Transverse colon (tissue), 4 donors: ENCODE measurements at places on chromosomes 3 and 15. TPM values are rescaled to one million over a fixed set of nuclear protein-coding genes. Genes with fewer than 3 reads are reported as not detected.

Gene MME
- total RNA-seq = not detected

Gene COX17
- 41.0 TPM for total RNA-seq

GRCh38 chr15:100383302-100384107, 41.7 kb upstream of the ADAMTS17 start:
- peak; percentile 19 for DNase-seq
- no peaks in the 10 kb centered on the region for H3K36me3 ChIP-seq
- no peak overlapping the region for H3K27ac ChIP-seq

GRCh38 chr3:2097641-2098191, 950 bp upstream of the CNTN4 start:
- peaks cover 25% of the 10 kb centered on the region for H3K27me3 ChIP-seq
- no peaks in the 10 kb centered on the region for H3K36me3 ChIP-seq
- DNase-seq = peak; percentile 30
- peaks cover 3% of the 10 kb centered on the region for H3K4me1 ChIP-seq
- no peak overlapping the region for H3K4me3 ChIP-seq

DNA sequence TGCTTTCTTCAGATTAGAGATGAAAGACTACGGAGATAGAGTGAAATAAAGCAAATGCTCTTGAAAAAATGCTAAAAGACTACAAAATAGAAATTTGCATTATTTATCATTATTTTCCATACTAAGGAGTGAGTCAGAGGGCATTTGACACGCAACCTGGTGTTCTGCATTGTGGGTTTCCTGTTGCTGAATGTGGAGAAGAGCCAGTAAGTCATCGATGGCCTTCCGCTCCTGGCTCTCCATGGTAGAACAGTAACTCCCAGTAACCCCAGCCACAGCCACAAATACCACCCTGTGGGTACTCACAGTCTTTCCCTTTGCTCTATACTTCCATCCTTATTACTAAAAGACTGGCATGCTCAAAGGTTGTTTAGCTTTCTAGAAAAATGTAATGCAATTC, 61.5 kb downstream of the CGGBP1 start:
- DNase-seq = peak; percentile 26
- H3K4me3 ChIP-seq = no peak overlapping the region
- no peak overlapping the region for H3K27ac ChIP-seq
- H3K4me1 ChIP-seq = no peaks in the 10 kb centered on the region

Gene ITIH4
- 6.7 TPM for total RNA-seq

Gene SH2D7
- 9.7 TPM for total RNA-seq

Gene GXYLT2
- total RNA-seq = 10.5 TPM

Gene ATP13A5
- not detected for total RNA-seq

DNA sequence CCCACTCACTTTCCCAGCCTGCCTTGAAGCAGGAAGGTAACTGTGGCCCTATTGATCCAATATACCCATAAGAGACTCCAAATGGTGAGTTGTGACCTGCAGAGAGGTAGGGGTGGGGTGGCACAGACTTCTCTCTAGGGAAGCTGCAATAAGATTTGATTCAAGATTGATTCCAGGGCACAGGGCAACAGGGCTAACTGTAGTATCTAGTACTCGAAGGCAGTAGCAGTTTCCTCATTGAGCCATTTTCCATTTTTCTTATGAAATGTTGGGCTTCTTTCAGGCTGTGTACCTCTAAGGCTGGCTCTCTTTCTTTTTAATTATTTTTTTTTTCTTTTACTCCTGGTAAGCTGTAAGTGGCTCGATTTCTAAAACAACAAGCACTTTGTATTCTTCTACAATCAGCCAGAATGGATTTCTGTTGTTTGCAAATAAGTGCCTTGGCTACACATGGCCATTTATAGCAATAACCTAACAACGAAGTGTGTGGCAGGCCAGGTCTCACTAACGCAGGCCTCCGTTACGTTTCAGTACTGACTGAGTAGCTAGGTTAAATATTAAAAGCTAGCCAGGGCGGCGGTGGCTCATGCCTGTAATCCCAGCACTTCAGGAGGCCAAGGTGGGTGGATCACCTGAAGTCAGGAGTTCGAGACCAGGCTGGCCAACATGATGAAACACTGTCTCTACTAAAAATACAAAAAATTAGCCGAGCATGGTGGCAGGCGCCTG, 19.3 kb downstream of the CCDC12 start:
- no peaks in the 10 kb centered on the region for H3K36me3 ChIP-seq
- H3K4me3 ChIP-seq = no peak overlapping the region
- H3K27me3 ChIP-seq = no peaks in the 10 kb centered on the region

DNA sequence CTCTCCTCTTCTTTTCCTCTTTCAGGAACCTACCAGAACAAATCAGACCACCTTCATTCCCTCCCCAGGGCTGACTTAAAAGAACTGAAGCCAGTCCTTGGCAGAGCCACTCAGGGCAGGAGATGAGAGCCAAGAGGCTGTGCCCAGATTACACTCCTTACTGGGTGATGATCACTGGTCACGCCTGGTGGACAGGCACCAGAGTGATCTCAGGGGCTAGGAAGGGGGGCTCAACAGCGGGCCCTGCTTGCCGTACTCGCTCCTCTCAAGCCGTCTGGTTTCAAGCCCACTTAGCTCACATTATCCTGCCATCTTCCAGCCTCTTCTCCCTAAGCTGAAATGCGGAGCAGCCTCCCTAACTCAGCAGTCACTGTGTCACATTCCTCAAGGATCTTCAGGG, 1.7 kb upstream of the FAH start:
- H3K4me1 ChIP-seq = peaks cover 14% of the 10 kb centered on the region
- no peak overlapping the region for H3K27ac ChIP-seq
- H3K27me3 ChIP-seq = no peaks in the 10 kb centered on the region
- no peak for DNase-seq
- no peak overlapping the region for H3K4me3 ChIP-seq
- H3K36me3 ChIP-seq = no peaks in the 10 kb centered on the region

- DNase-seq = no peak
- H3K4me1 ChIP-seq = peaks cover 5% of the 10 kb centered on the region
- H3K27ac ChIP-seq = no peak overlapping the region
- no peaks in the 10 kb centered on the region for H3K27me3 ChIP-seq
Measured at GRCh38 chr3:72329354-72329753, 518.9 kb downstream of the SHQ1 start.

DNA sequence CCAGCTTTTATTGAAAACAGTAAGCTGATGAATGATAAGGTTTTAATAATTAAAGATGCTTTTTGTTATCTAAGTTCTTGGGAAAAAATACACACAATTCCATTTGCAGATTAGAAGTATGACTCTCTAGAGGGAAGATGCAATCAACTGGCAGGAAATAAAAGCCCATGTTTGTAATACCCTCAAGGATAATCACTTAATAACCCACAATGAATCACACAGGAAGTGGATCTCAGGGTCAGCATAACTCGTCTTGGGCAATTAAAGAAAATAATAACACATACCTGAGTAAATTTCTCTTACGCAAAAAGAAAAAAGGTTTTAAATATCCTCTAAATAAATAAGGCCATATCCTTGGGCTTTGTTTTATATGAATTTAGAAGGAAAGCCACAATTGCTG, 9.4 kb upstream of the EID1 start:
- H3K36me3 ChIP-seq = no peaks in the 10 kb centered on the region
- H3K27me3 ChIP-seq = peaks cover 12% of the 10 kb centered on the region
- no peak overlapping the region for H3K27ac ChIP-seq
- H3K4me1 ChIP-seq = no peaks in the 10 kb centered on the region
- no peak overlapping the region for H3K4me3 ChIP-seq

Gene SEMA3G
- 1.6 TPM for total RNA-seq

Gene NCEH1
- 33.6 TPM for total RNA-seq

Gene KLHL6
- total RNA-seq = 3.4 TPM

GRCh38 chr15:49037546-49037940, 8.7 kb downstream of the SECISBP2L start:
- peaks cover 13% of the 10 kb centered on the region for H3K4me1 ChIP-seq
- peak overlapping the region; percentile 23 for H3K27ac ChIP-seq
- no peak for DNase-seq
- no peaks in the 10 kb centered on the region for H3K27me3 ChIP-seq
- no peak overlapping the region for H3K4me3 ChIP-seq

DNA sequence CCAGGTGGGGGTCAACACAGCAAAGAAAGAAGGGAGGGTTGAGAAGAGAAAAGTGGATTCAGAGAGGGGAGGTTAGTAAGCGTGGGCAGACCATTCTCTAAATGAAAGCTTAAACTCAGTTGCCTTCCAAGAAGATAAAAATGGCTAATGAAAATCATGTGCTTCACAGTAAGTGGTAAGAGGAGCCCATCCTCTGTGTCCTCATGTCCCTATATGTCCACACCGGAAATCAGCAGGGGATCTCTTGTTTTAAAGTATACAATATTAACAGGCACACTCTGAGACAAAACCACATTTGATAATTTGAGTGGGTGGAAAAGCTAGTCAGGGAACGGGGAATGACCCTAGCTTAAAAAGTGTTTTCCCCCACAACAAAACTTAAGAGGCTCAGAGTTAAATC, 4.4 kb upstream of the FOXP1 start:
- H3K36me3 ChIP-seq = no peaks in the 10 kb centered on the region
- peaks cover 13% of the 10 kb centered on the region for H3K4me1 ChIP-seq
- no peaks in the 10 kb centered on the region for H3K27me3 ChIP-seq
- no peak overlapping the region for H3K27ac ChIP-seq

- H3K27ac ChIP-seq = no peak within 1 kb of the TSS
- no peaks in the 10 kb centered on the region for H3K36me3 ChIP-seq
- H3K27me3 ChIP-seq = peaks cover 35% of the 10 kb centered on the region
Measured at GRCh38 chr3:133895208-133896001, at the start of gene RAB6B. TSS of gene RAB6B (minus strand) at chr3:133895882. CDS start at chr3:133895466, 416 bp downstream.

DNA sequence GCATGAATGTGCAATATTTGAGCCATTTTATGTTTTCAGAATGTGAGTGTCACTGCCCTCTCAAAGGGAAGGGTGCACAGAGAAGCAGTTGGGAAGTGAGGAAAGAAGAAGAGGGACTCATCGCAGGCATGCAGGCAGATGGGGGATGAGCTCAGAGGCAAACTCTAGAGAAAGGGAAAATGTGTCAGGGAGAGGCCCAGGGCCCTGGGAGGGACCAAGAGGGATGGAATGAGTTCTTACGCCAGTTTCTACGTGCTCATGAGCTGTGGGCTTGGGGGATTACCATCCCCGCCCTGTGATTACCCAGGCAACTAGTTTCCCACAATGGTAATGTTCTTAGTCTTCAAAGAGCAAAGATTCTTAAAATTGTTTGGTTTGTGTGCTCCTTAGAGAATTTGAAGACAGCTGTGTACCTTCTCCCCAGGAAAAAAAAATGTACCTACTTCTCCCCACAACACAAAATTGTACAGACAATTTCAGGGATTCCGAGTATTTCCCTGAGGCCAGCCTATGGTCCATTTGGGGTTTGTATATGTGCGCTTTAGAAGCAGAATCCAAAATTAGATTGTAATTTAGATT, 17.8 kb downstream of the GCSAM start:
- no peak overlapping the region for H3K27ac ChIP-seq
- no peaks in the 10 kb centered on the region for H3K36me3 ChIP-seq
- no peaks in the 10 kb centered on the region for H3K4me1 ChIP-seq
- H3K27me3 ChIP-seq = no peaks in the 10 kb centered on the region
- H3K4me3 ChIP-seq = no peak overlapping the region

DNA sequence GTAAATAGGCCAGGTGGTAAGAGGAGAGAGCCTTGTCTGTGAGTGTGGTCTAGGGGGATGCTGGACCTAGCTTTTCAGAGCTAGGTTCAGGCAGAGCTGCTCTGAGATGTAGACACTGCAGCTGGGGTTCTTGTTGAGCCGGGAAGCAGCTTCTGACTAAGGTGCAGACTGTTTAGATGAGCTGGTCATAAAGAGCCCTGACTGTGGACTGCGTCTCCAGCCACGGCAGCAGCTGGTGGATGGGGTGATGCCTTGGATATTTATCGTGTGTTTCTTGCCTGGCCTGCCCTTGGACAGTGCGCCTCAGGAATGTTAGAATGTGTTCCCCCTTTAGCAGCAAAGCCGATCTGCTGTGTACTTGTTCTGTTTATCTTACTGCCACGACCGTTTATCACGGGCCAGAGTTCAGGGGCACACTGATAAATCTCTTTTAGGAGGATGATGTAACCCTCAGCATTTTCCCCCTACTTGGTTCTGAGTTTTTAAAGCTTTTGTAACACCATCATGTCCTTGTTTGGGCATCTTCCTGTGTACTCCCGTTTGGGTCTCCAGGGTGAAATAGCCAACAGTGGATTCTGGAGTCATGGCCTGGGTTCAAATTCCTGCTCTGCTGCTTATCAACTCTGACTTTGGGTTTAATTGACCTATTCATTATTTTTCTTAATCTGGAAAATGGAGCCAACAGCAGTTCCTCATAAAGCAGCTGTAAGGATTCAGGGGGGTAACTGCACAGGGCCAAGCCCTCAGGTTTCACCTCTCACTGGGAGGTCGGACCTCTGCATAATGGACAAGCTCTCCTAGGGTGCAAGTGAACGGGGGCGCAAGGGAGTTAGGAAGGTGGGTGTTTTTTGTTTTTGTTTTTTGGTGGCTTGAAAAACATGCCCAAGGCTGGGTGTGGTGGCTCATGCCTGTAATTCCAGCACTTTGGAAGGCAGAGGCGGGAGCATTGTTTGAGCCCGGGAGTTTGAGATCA, 51.4 kb downstream of the FLNB start:
- no peak overlapping the region for H3K4me3 ChIP-seq
- peak overlapping the region; percentile 82 for H3K27ac ChIP-seq
- peak; percentile 64 for DNase-seq
- H3K27me3 ChIP-seq = no peaks in the 10 kb centered on the region
- no peaks in the 10 kb centered on the region for H3K36me3 ChIP-seq

DNA sequence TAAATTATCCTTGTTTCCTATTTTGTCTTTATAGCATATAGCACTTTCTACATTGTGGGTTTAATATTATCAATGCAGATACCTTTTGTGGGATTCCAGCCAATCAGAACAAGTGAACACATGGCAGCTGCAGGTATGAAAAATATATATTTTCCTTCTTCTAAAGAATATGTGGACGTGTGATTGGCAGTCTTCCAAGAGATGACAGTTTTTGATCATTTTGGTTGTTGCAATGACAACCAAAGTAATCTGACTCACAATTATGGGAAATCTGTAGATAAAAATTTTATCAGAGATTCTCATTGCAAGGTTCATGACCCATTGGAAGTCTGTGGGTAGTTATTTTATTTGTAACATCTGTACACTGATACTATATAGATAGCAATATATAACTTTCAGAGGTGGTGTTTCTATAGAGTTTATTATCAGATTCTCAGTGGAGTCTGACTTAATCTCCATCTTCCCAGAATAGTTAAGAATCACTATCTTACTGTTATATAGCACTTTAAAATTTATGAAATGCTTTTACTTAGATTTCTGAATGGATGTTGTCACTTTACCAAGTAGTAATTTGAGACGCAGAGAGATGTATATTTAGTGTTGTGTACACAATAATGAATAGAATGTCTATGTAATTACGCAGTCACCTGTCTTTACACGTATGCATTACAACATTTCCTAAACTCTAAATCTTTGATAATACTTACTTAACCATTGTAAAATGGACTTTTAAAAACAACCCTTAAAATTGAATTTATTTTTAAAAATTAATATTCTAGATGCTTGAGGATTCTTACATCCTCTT, 82.5 kb downstream of the STT3B start:
- no peaks in the 10 kb centered on the region for H3K27me3 ChIP-seq
- peaks cover 4% of the 10 kb centered on the region for H3K36me3 ChIP-seq
- H3K4me3 ChIP-seq = no peak overlapping the region
- peaks cover 4% of the 10 kb centered on the region for H3K4me1 ChIP-seq
